ENCODE measurements at places on chromosomes 16 and 17. TPM values are rescaled to one million over a fixed set of nuclear protein-coding genes. Genes with fewer than 3 reads are reported as not detected.

GRCh38 chr17:34182036-34182803 is 72.9 kb upstream of the CCL2 start:
- no peak for DNase-seq

PLA2G10 gene
- not detected for total RNA-seq

- DNase-seq, result no peak
These were observed 9.9 kb downstream of the CCDC182 start for GRCh38 chr17:57735230-57735629.

CD300LD gene
- not detected for total RNA-seq

CCL13 gene
- total RNA-seq, result 0.97 TPM

DNA sequence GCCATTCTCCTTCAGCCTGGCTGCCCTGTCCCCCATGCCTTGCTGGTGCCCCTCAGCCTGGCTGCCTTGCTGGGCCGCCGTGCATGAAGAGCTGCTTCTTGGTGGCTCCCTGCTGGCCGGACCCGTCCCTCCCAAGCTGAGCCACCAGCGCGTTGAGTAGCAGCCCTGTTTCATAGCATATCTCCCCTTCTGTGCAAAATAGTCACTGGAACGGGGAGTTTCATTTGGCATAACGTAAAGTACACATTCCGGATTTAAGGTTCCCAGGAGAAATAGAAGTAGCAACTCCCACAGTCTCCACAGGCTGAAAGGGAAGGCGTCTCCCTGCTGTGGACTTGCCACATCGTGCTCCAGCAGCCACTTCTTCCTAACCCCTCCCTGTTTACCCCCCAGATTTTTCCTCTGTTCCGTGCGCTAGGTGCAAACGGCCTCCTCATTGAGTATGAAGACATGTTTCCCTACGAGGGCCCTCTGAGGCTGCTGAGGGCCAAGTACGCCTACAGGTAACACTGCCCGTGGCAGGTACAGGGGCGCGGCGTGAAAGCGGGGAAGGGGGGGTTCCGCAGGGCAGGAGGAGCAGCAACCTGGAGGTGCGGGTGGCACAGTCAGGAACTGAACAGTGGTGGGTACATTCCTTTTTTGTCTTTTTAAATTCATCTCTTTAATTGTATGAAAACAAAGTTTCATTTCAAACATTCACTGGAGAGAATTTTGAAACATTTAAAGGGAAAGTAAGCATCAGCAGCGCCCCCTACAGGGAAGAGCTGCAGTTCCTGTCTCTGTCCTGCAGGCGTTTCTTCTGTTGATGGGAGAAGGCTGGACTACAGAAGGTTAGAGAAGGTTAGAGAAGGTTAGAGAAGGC is 5.8 kb upstream of the OGFOD3 start:
- no peak for DNase-seq

- DNase-seq, result peak; percentile 84
These were observed 40.5 kb upstream of the ATP2A3 start for GRCh38 chr17:4004517-4005295.

CCL7 gene
- not detected for total RNA-seq
